ENCODE measurements at places on chromosomes 13 and 19.

GRCh38 chr13:39226359-39226758, 188.1 kb downstream of the NHLRC3 start:
- no peak for DNase-seq

GRCh38 chr13:46749951-46750350, 47.0 kb downstream of the ESD start:
- no peak for DNase-seq

GRCh38 chr19:51195616-51196015, 29.3 kb upstream of the CD33 start:
- DNase-seq: no peak

DNA sequence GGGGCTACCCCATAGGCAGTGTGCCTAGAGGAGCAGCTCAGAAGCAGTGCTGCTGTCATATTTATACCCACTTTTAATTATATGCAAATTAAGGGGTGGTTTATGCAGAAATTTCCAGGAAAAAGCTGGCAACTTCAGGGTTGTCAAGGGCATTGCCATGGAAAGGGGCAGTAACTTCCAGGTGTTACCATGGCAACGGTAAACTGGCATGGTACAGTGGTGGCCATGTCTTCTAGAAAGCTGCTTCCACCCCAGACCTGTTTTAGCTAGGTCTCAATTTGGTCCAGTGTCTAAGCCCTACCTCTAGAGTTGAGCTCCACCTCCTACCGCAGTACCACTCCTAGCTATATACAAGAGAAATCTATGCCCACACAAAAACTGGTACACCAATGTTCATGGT, 11.3 kb downstream of the PNMA8A start:
- DNase-seq: no peak

GRCh38 chr19:10450191-10450852, 30.0 kb downstream of the PDE4A start:
- DNase-seq: no peak

DNA sequence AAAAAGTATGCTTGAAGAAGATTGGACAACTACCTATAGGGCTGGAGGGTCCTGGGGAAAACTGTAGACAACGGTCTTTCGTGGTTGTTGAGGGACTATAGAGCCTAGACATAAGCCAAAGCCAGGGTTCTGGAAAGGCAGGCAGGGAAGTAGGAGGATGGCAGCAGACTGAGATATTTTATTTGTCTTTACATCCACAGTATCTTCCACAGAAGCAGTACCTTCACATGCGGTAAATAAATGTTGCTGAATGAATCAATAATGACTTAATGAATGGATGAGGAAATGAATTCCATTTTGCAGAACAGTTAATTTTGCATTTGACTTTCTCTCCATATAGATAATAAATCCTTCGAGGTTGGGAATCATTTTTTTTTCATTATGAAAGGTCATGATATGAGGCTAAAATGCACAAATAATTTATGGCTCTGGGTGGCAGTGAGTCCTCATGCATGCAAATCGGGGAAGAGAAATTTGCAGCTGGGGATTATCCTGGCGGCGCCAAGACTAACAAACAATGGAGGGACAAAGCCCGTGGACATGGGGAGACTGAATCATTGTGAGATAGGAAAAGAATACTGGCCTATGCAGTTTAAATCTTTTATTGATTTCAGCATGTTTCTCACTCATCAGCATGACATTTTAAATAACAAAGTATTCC, 102.0 kb downstream of the ERCC5 start:
- no peak for DNase-seq

DNA sequence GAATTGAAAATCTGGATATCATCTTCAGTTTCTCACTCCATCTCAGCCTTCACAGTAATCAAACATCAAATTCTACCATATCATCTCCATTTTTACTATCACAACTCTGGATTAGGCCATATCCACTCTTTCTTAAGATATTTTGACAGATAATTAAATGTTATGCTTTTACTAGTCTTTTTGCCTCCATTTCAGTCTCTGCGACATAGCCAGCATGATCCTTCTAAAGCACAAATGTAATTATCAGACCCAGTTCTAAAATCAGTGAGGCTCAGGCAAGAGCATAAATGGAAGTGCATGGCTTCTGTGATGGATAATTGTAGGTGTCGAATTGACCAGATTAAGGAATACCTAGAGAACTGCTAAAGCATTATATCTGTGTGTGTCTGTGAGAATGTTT, 307.7 kb downstream of the PCDH20 start:
- no peak for DNase-seq
